Stimulated activated CD4-positive, alpha-beta T cell treated with anti-CD3 and anti-CD28 coated beads, Interleukin-15, amount 100 ng/mL, for 1 hour (primary cell): ENCODE measurements at places on chromosomes 5 and 9.

DNA sequence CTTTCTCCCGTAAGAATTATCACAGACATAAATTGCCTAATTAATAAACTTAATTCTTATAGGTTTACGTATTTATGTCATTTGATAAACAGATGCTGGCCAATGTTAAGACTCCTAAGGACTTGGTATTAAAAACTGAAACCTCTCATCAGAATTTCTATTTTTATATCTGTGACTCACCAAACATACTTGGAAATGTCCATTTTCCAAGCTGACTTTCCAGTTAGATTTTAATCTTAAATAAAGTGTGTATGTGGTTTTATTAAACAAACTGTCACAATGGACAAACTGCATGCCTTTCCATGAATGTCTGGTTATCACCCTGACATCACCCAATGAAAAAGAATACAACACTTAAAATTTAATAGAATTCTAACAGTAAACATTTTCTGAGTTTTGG is 12.6 kb upstream of the COL23A1 start:
- no peak for DNase-seq

- DNase-seq = no peak
Measured at GRCh38 chr5:126812199-126812570, 35.2 kb downstream of the LMNB1 start.

DNA sequence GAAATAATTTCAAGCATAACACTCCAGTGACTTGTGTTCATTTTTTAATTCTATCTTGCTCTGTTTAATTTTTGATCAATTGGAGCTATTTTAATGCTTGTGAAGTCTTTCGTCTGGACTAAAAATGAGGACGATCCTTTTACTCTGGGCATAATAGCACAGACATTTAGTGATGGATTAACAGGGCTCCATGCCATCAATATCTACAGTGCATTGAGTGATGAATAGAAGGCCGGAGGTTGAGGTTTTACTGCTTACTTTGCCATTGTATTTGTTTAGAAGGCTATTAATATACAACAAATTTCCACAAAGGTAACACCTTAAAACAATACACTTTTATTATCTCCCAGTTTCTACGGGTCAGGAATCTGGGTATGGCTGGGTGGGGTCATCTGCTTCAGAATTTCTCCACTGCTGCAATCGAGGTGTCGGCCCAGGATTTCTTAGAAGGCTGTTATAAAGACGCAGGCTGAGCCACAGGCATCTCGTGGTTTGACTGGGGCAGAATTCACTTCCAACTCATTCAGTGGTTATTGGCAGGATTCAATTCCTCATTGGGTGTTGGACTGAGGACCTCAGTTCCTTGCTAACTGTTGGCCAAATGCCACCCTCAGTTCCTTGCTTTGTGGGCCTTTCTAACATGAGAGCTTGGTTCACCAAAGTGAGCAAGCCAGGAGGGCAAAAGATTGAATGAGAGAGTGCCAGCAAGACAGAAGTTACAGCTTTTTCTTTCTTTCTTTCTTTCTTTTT is 265.4 kb upstream of the VLDLR start:
- DNase-seq = no peak

- DNase-seq = no peak
Measured at GRCh38 chr9:132024589-132024988, 55.1 kb downstream of the MED27 start.

DNA sequence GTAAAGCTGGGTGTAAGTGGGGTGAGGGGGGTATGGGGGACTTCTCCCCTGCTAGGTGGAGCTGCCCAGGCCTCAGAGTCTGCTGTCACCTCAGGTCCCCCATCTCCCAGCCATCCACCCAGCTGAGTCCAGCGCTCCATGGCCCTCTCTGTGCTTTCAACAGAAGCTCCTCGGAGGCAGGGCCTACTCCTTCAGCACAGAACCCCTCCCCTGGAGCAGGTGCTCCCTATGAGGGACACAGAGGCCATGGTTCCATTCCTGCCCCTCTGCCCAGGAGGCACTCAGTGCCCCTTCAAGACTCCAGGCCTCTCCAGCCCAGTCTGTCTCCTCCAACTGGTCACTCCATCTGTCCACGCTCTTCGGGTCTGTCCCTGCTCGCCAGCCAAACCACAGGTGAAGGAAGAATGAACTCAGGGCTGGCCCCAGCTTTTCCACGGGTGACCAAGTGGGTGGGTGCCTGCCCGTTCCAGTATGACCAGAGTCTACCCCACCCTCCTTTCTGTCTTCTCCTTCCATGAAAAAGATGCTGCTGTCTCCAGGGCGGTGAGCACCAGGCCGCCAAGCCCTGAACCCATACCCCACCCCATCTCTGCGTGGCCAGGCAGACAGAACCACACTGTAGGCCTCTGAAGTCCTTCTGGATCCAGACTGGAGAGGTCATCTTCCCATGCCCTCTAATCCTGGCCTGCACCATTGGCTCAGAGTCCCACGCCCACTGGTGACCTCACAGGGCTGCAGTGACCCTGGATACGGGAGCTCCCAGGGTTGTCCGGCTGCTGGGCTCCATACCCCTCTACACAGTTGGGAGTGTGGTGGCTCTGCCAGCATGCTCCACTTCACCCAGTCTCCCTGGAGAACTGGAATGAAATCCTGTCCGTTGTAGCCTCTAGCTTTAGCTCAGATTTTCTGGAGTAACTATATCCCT is 11.9 kb downstream of the GBGT1 start:
- no peak for DNase-seq

DNA sequence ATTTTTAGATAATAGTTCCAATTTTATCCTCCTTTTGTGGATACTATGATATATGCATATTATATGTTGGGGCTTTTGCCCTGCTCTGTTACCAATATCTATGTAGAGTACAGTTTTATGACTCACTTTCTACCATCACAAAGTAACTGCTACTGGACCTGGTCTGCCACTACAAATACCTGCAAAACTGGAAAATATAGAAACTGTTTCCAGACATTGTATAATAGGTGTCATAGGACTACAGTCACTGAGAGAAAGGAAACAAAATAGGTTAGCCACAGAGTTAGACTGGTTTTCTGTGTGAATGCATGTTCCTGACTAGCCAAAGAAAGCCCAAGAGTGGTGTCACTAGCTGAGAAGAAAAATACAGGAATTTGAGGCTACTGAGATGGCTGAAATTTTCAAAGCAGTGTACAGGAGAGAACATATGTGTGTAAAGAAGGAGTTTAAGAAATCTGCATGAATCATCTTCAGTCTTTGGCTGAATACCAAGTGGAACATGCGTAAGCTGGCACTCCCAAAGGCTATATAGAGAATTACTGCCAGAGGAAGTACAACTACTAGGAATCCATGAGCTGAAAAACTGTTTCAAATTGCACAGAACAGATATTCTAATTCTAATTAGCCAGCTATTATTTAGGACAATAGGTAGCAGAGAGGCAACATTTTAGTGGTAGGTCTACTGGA is 29.0 kb upstream of the FAM174A start:
- no peak for DNase-seq
